ENCODE measurements at places on chromosomes 12 and 14.

GRCh38 chr12:85765453-85765869, 70.7 kb downstream of the RASSF9 start:
- no peak for DNase-seq

- no peak for DNase-seq
Observed at GRCh38 chr14:71754422-71755095, 177.7 kb upstream of the RGS6 start.

DNA sequence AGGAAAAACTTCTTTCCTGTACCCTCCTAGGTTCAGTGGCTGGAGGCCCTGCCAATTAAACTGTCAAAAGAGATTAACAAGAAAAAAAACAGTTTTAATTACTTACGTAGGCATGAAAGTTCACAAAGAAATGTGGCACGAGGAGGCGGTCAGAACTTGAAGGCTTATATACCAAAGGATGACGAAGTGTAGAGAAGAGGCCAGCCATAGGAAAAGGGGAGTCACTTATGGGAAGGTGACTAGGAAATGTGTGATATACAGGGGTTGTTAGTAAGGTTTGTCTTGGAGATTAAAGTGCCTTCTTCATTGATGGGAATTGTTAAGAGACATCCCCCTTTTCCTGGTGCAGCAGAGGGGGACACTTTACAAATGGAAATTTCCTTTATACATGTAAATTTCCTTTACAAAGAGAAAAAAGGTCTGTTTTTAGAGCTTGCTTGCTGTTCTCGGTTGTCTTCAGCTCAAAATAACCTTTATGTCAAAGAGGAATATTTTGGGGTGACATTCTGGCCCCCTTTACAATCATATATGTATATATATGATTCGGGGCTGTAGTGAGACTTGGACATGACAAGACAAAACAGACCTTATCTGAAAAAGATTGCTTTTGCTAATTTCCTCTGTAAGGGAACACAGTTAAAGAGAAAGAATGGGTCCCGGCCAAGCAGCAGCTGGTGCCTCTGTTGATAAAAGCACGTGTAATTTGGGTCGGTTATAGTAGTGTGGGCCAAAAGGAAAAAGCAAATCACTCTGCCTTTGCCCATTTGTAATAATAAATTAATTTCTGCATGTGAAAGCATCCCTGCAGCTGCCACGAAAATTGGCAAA, 38.6 kb downstream of the SYNE2 start:
- DNase-seq, result no peak

DNA sequence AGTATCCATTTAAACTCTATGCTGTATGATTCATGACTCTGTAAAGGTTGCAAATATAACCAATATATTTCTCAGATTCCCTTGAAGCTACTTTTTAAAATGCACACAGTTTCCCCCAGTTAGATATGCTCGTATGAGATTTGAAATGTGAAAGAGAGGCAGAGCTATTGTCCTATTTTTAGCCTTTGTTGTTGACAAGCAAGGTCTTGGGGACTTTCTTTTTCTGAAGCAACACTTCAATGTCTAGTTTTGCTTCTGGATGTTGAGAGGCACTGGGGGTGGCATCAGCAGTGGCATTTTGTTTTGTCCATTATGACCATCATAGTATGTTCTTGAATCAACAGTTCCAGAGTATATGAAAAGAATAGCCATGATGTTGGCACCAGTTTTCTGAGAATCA, 63.4 kb downstream of the ASCL1 start:
- DNase-seq, result no peak

GRCh38 chr12:48980953-48981756, 3.0 kb downstream of the WNT1 start:
- DNase-seq, result no peak

GRCh38 chr12:104681012-104681690, 224.4 kb downstream of the CHST11 start:
- no peak for DNase-seq

DNA sequence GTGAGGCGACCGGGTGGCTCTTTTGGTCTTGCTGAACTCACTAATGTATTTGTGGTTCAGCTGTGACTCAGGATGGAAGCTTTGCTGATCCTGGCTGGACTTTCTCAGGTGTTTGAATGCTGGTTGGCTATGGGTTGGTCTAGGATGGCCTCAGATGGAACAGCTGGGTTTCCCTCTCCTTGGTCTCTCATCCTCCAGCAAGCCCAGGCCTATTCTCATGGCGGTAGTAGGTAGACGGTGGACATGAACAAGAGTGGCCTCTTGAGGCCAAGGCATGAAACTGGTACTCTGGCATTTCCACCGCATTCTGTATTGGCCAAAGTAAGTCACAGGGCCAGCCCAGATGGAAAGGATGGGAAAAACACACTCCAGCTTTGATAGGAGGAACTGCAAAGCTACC, 11.8 kb upstream of the POLR3B start:
- DNase-seq, result no peak
